ENCODE measurements at places on chromosomes 5 and 9.
A peak's percentile ranks its signal among the peaks of the same experiment; 100 is the strongest.

GRCh38 chr9:100377015-100377414 is 24.3 kb upstream of the TEX10 start:
- DNase-seq: no peak

- no peak for DNase-seq
These were observed 8.2 kb upstream of the GRAMD2B start for GRCh38 chr5:126414874-126415502.

DNA sequence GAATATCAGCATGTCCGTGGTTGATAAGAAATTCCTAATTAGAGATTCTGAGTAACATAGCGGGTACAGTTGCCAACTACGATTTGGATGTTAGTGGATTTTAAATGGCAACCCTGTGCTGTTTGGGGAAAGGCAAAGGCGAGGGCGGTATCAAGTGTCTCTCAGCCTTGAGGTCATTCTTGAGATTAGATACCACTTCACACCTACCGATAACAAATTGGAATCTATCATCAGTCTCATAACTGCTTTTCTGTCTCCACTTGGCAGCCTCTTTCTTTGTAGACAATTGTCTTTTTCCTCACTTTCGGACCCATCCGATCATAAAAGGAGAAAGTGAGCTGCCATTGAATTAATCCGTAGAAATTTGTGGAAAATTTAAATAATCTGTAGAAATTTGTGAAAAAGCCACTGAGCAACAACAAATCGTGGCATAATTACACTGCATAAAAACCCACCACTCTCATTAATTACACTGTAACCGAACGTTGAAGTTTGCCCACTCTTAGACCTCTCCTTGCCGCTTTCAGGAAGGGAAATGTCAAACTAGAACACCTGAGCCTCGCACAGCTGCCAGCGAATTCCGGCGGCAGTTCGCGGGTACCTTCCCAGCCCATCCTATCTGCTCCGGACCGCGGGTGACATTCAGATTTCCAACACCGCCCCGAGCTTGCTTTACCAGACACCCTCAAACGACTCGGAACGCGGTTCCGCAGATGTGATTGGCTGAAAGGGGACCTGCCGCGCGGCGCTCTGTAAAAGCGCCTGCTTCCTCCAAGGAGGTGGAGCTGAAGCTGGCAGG is 849 bp upstream of the RGMB start:
- peak; percentile 46 for DNase-seq

DNA sequence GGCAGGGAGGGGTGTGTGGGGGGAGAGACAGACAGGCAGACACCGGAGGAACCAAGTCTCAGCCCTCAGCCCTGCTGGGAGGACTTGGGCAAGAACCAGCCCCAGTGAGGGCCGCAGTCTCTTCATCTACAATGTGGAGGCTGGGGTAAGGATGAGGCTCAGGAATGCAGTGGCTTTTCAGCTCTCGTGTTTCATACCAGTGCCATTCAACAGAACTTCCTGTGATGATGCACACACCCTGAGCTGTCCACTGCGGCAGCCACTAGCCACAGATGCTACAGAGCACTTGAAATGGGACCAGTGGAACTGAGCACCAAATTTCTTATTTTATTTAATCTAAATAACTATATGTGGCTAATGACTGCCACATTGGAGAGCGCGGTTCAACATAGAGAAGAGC is 10.7 kb downstream of the CAMK2A start:
- no peak for DNase-seq

DNA sequence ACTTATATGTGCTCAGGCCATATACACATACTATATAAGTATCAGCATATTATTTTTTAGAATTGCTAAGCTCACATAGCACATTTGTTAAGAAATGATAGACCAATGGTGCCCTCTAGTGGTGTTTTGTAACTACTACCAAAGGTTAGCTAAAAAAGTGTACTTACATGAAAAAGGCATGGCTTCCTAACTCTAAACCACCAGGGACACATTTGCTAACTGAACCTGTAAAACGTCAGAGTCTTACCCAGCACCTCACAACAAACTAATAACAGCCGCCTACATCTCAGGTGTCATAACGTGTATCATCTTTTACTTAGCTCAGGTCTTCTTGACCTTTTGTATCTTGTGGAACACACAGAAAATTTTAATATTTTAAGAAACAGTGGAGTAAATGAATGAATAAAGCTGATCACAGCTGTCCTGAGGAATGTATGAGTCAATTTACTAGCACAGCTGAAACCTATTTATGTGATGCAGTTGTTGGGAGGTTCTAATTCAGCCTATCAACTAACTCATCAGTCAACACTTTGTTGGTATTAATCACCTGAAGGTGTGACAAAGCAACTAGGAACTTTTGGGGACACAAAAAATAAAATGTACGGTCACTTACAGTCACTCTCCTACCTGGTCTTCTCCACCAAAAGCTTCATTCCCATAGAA is 72.9 kb downstream of the BAAT start:
- peak; percentile 84 for DNase-seq

- DNase-seq: no peak
These were observed 146.8 kb downstream of the RFK start for GRCh38 chr9:76247426-76247825.

DNA sequence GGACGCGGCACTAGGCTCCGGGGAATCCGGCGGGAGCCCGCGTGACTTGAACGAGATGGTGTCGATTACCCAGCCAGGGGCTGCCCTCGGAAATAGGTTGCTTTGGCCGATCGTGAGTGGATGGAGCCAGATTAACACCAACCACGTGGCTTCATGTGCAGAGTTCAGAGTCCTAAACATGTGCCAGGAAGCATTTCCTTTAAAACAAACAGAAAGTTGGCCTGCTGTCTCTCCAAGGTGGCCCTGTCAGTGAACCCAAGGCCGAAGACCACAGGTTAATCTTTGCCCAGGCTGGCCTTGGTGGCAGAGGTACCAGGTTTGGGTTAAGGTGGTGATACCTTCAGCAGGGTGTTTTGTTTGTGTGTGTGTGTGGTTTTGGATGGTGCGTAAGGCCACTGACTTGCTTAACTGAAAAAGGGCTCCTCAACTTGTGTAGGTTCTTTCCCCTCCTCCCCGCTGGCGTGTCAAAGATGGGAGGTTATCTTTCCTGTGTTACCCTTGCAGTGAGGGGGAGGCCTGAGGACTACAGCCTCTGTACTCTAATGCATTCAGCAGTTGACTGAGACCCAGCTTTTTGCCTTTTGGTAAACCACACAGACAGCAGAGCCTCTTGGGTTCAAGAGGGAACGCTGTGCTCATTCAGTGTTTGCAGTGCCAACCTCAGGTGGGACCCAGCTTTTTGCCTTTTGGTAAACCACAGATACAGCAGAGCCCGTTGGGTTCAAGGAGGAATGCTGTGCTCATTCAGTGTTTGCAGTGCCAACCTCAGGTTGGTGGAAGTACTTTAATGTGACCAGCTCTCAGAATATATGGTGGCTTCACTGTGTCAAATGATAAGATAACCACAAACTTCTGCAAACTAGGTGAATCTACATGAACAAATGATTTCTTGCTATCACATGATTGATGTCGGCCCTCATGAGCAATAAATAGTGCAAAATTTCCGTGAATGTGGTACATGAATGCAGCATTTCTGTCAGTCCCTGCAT is 1.4 kb downstream of the IQGAP2 start:
- no peak for DNase-seq

- DNase-seq: no peak
These were observed 53.3 kb downstream of the LPAR1 start for GRCh38 chr9:110984890-110985437.

- no peak for DNase-seq
These were observed 38.7 kb upstream of the UBTD2 start for GRCh38 chr5:172322028-172322965.

GRCh38 chr5:163760498-163760897 is 255.1 kb downstream of the MAT2B start:
- no peak for DNase-seq

- no peak for DNase-seq
These were observed 194.8 kb upstream of the TBCA start for GRCh38 chr5:77970891-77971290.

- DNase-seq: no peak
These were observed 6.6 kb upstream of the ENC1 start for GRCh38 chr5:74647096-74647495.

DNA sequence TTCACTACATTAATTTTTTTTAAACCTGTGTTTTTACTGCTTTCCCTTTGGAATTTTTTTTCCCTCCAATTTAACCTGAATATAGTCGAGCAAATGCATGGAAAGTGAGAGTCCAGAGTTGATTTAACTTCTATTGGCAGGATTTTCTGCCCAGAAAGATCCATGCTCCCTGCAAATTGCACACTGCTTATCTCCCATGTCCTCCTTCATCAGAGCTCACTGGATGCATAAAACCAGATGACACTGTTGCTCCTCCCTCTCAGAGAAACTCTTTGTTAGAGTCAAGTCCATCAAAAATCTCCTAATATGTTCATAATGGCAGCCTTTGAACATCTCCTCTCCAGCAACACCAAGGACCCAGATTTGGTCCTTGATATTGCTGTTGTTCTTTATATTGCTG is 297.0 kb upstream of the SLC24A2 start:
- no peak for DNase-seq

GRCh38 chr9:117927354-117927753 is 223.2 kb downstream of the TLR4 start:
- DNase-seq: no peak

DNA sequence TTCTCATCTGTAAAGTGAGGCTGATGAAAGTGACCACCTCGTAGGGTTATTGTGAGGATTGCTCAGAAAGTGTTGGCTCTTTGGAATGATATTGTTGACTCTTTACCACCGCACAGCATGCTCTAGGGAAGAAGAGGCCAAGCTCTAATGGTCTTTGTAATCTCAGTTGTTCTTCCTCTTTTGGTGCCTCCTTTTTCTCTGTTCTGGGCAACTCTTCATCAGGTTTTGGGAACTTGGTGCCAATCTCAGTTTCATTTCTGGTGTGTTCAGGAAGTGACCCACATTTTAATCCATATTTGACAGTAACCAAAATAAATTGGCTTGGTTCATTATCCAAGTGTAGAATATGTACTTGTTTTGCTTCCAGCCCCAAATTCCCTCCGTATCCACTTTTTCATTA is 25.1 kb downstream of the ARHGAP26 start:
- DNase-seq: no peak

DNA sequence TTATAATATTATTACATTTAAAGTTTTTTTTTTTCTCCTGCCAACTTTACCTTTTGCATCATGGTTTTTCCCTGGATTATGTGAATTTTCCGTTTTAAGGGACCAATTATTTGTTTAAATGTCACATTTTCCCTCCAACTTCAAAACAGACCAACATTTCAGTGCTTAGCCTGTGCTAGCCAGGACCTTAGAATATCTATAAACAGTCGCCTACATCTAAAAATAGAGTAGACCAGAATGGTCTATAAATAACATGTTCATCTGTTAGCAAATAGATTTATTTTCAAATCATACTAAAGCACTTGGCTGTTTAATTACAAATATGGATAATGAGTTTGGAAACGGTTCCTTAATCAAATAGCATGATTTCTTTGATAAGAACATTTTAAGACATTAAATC is 192.0 kb downstream of the FBN2 start:
- DNase-seq: no peak

DNA sequence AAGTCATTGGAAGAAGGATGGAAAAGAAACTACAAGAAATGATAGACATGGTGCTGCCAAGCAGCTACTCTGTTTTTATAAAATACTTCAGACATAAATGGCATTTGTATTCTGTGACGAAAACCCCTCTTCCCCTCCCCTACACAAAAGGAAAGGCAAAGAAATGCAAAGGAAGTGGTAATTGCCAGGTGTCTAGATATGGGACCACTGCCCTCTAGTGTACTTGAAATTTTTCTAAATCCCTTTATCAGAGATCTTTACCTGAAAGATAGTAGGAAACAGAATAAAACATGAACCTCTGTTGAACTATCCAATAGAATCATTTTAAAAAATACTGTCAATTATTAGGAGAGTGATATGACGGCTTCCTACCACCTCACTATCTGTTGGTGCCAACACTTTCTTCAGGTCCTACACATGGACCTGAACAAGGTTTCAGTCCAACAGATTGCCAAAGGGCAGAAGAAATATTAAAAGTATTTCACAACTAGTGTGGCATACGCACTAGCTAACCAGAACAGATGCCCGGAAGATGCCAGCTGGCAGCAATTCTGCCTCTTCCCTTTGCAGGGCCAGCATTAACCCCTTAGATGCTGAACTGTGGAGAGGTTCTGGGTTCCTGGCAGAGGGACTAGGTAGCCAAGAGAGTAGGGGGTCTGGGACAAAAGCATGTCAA is 104.1 kb downstream of the TSSK1B start:
- DNase-seq: peak; percentile 32

- DNase-seq: no peak
These were observed 139.1 kb downstream of the ZNF354C start for GRCh38 chr5:179199246-179199645.

- DNase-seq: no peak
These were observed 287.1 kb upstream of the ZNF462 start for GRCh38 chr9:106575823-106576222.

DNA sequence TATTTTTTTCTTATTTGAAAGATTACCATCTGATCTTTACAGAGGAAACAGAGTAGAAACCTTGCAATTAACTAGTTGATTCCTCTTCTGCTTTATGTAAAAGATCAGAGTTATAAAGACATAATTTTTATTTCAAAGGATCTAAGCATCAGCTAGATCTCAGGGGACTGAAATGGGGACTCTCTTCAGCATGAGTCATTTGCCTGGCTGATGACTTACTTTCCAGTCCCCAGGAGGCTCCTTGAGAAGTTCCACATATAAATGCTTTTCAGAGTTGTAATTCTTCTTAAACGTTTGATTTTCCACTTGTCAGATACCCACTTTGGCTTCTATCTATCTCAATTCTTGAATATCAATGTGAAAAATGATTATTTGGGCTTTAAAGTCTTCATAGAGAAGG is 389.4 kb downstream of the RAB3C start:
- DNase-seq: no peak

- no peak for DNase-seq
These were observed 9.3 kb upstream of the SCGB3A1 start for GRCh38 chr5:180600554-180601041.

- no peak for DNase-seq
These were observed 126.9 kb downstream of the NTRK2 start for GRCh38 chr9:84796404-84796803.

DNA sequence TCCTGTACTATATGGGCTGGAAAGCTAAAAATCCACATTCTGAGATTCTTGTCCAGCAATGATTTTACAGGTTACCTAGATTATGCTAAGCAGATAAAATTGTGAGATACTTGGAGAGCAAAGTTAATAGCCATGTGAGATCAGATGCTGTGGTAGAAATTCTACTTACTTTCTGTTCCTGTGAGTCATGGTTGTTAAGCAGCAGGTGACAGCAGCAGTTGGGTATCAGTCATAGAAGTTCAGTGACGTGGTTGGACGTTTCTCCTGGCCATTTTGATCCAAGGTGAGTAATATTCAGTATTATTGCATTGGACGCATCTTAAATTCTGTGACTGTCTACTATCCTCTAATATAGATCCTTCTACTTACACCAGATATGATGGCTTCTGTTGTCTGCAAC is 524.5 kb downstream of the TMEM38B start:
- DNase-seq: no peak

DNA sequence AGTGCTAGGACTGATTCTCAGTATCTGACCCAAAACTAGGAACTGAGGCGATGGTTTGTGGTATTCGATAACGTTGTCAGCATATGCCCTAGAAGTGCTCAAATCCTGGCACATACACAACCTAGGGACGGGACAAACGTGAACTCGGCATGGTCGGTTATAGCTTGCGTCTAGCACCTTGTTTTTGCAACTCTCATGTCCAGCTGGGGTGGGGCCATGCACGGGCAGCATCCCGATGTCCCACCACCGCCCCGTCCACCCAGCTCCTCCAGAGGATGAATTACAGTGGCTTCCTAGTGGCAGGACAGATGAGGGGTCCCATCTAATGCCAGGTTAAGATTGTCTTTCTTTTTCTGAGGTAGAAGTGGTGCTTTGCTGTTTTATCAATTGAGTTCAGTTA is 31.6 kb downstream of the PROP1 start:
- DNase-seq: no peak

All from NCI-H2171 (cell line).